Tibial nerve (tissue), 4 donors: ENCODE measurements at places on chromosomes 6 and 20. TPM values are rescaled to one million over a fixed set of nuclear protein-coding genes. Genes with fewer than 3 reads are reported as not detected.

Gene POPDC3
- 3.3 TPM for total RNA-seq

DNA sequence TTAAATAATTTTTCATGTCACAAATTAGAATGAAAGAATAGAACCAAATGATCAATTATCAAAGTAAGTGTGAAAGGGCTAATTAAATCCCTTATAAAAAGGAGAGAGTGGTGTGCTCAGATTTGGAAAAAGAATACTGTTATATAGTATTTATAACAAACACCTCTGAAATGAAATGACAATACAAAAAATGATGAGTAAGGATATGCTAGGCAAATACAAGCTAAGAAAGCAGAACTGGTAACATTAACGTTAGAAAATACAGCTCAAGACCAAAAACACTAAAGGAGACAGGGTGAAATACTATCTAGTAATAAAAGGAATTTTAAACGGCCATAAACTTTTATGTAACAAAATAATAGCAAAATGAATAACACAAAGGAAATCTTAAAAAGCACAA, 324.2 kb upstream of the RUNX2 start:
- DNase-seq: no peak

DNA sequence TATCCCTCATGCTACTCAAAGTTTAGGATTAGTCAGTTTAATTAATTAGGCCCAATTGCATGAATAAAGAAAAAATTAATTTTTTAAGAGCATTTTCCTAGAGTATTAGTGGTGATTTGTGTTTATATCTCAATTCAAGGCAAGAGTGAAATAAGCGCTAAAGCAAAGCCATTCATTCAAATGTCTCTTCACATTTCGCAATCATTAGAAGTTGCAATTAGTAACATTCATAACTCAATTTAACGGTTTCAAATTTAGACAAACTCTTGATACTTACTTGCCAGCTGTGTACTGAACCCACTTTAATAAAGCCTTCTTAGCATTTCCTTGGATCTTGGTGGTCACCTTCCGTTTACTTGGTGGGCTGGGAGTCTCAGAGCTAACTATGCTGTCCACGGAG, 127.2 kb downstream of the SYNE1 start:
- no peak for DNase-seq

DNA sequence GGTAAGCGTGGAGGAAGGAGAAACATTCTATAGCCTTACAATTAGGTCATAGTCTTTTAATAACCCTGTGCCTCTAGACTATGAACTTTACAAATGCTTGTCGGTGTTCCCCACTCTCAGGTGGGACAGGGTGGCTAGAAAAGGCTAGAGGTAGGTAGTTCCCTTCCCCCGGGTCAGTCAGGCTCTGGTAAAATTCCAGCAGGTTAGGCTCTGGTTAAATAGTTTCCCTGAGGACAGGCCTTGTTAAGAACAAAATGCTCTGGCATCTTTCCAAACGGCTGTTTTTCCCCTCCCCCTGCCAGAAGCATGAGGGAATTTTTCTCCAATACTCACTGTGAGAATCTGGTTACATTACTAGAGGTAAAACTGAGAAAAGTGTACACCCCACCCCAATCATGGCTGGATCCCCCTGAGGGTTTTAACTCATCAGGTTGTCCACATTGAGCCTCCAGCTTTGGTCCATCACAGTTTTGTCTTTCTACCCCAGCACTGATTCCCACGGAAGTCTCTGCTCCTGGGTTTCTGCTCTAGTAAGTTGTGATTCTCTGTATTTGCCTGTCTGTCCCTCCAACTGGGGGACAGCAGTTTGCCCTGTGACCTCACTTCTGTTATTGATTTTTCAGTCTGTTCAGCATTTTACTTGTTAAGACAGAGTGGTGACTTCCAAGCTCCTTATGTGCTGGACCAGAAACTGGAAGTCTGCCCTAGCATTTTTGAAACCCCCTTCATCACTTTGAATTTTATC, 84.7 kb upstream of the ADGRF1 start:
- DNase-seq: no peak

GRCh38 chr6:55998576-55998975, 123.2 kb upstream of the BMP5 start:
- no peak for DNase-seq

- DNase-seq: no peak
Measured at GRCh38 chr6:89934685-89935366, 40.6 kb downstream of the GJA10 start.

Gene ANKS1A
- total RNA-seq: 48.6 TPM

DNA sequence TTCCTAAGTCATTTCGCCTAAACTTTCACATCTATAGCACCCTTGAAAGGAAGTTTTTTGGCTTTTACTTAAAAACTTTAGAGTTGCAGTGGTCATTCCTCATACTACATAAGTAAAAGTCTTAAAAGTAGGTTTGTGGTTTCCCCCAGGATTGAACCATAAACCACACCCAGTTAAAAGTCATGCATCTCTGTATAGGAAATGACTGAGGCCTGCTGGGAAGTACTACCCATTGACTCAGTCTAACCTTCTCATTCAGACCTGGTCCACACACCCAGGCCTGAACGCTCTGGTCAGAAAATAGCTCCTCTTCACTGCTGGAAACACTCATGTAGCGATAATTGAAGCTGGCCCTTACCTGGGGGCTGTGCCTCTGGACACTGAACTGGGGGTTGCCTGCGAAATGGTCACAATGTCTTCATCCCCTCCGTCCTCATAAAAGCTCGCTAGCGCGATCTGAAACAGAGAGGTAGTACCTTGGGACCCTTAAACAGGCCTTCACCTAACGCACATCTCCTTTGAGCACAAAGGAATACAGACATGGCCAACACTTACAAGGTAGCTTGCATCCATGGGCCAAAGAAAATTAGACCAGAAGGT, 2.6 kb downstream of the NSFL1C start:
- no peak for DNase-seq

GRCh38 chr6:124055963-124056362, 252.3 kb downstream of the NKAIN2 start:
- DNase-seq: no peak

DNA sequence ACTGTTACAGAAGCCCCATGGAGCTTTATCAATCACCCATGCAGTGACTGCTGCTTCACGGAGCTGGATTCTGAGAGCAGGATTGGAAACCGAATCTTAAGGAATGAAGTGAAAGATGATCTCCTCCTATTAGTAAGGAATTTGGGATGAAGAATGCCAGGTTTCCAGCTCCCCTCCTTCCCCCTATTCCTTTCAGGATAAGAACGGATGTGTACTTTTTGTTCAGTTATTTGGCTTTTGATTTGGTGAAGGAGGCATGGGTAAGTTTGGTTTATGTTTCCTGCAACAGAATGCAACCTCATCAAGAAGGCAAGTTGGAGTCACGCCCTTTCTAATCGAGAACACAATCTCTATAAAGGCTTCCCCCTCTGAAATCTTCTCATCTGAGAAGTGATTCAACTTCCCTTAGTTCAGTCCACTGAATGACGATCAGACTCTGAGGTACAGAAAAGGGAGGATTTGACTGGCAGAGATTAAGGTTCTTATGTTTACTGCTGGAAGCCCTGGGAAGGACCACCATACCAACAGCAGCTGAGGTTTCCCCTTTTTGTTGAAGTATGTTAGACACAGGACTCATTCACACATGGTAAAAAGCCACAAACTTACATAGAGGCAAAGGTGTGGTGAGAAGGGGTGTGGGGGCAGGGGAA, 5.5 kb downstream of the ELMO2 start:
- no peak for DNase-seq

DNA sequence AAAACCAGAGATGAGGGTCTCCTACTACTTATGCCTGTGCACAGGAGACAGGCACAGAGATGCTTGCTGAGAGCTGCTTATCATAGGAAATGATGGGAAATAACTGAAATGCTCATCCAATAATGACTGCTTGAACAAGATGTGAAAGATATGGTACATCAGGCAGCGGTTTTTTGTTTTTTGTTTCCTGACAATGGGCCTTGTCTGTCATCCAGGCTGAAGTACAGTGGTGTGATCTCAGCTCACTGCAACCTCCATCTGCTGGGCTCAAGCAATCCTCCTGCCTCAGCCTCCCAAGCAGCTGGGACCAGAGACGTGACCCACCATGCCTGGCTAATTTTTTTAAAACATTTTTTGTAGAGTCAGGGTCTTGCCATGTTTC, 1.2 kb upstream of the RIPOR3 start:
- no peak for DNase-seq

DNA sequence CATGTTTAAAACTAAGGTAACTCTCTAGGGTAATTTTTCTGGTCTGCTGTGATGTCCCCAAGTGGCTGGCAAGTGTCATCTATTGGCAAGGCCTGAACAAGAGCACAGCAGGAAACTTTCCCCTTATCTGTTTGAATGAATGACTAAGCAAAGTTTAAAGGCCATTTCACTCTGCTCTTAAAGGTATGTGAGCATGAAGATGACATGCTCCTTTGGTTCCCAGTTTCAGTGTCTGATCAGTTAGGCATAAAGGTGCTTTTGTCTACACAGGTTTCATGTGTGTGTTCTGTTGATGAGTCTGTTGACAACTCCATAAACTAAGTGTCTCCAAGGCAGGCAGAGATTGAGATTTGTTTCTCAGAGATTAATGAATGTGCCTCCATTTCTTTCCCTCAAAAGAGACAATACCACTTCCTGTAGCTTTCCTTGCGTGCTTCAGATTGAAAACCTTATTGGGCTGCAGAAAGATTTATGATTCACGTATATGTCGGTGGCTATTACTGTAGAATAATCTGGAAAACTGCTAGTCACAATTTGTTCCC, 83.9 kb downstream of the MAP3K7 start:
- DNase-seq: no peak

Gene TCF21
- not detected for total RNA-seq

Gene GFOD1
- total RNA-seq: 21.8 TPM

Gene HSPA1L
- total RNA-seq: 2.4 TPM

Gene CST5
- not detected for total RNA-seq

Gene HCK
- 14.9 TPM for total RNA-seq

Gene PLCB4
- 35.7 TPM for total RNA-seq

DNA sequence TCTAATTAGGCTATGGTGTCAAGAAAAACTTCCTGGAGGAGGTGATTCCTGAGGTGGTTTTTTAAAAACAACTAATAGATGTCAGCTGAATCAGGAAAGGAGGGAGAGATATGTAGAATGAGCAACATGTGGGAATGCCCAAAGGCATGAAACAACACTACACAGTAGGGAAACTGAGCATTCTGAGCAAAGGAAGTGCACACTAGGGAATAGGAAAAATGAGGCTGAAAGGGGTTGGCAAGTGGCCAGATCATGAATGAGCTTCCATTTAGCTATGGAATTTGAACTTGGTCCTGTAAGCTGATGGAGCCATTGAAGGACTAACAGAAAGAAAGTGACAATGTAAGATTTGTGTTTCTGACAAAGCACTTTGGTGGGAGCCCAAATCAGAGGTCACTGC, 16.9 kb upstream of the SLC35F1 start:
- no peak for DNase-seq

DNA sequence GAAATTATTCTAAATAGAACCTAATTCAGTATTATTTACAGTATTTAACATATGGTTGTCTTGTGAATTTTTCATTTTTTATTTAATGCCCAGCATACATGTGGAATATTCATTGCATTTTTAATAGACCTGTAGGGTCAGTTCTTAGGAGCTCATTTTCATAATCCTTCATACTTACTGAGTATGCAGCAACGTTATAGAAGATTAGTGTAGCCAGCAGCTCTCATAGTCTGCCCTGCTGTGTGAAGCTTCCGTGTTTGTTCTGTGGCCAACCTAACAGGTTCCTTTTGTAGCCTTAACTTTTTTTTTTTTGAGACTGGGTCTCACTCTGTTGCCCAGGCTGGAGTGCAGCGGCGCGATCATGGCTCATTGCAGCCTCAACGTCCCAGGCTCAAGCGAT, 261.4 kb downstream of the ARID1B start:
- DNase-seq: no peak

- no peak for DNase-seq
Measured at GRCh38 chr6:147467428-147467827, 41.1 kb upstream of the SAMD5 start.

Gene NRSN1
- not detected for total RNA-seq

- DNase-seq: no peak
Measured at GRCh38 chr20:54688476-54688875, 213.1 kb downstream of the DOK5 start.

- DNase-seq: no peak
Measured at GRCh38 chr6:157891544-157892362, 68.7 kb downstream of the SNX9 start.

Gene CDH26
- total RNA-seq: 1.3 TPM

Gene AVP
- not detected for total RNA-seq
